Bronchus fibroblast of lung (primary cell): ENCODE measurements at places on chromosomes 7 and 10. TPM values are rescaled to one million over a fixed set of nuclear protein-coding genes. Genes with fewer than 3 reads are reported as not detected.

The ARHGAP22 gene
- total RNA-seq: 28.9 and 32.4 TPM in 2 replicates

The SPDYE3 gene
- total RNA-seq: not detected in 2 replicates

The LEP gene
- not detected in 2 replicates for total RNA-seq

The ANKMY2 gene
- 15.2 and 16.3 TPM in 2 replicates for total RNA-seq

The MLXIPL gene
- 0.67 and 2.4 TPM in 2 replicates for total RNA-seq

The FXYD4 gene
- not detected in 2 replicates for total RNA-seq

The GLRX3 gene
- total RNA-seq: 90.4 and 112 TPM in 2 replicates

The ZKSCAN5 gene
- 7.9 and 8.5 TPM in 2 replicates for total RNA-seq

The DBF4 gene
- 74.0 and 78.8 TPM in 2 replicates for total RNA-seq

The CNPY1 gene
- total RNA-seq: not detected in 2 replicates

The GOLGA7B gene
- under 0.01 TPM in 1 of 2 replicates, not detected in the other for total RNA-seq

The OR6V1 gene
- total RNA-seq: not detected in 2 replicates

The KEL gene
- total RNA-seq: under 0.01 TPM in 1 of 2 replicates, not detected in the other

The HECW1 gene
- 1.8 and 4.2 TPM in 2 replicates for total RNA-seq

The CALHM3 gene
- total RNA-seq: not detected in 2 replicates

The LRRC4 gene
- 0.45 and 1.2 TPM in 2 replicates for total RNA-seq

The GRID2IP gene
- total RNA-seq: 0.15 and 0.17 TPM in 2 replicates

The UTF1 gene
- not detected in 2 replicates for total RNA-seq

The GHRHR gene
- not detected in 2 replicates for total RNA-seq

The SPDYE16 gene
- total RNA-seq: not detected in 2 replicates

The RPEL1 gene
- under 0.01 TPM in 1 of 2 replicates, not detected in the other for total RNA-seq

The LRRC18 gene
- total RNA-seq: 0.15 TPM in 1 of 2 replicates, not detected in the other

The FAM204A gene
- 26.9 and 43.7 TPM in 2 replicates for total RNA-seq

The STEAP1 gene
- 30.0 and 39.5 TPM in 2 replicates for total RNA-seq

The PTPN20 gene
- total RNA-seq: 0.34 and 0.45 TPM in 2 replicates

The LIPN gene
- not detected in 2 replicates for total RNA-seq

The RSPH10B2 gene
- total RNA-seq: not detected in 2 replicates

The CLDN3 gene
- not detected in 2 replicates for total RNA-seq

The MIOS gene
- total RNA-seq: 29.6 and 30.8 TPM in 2 replicates

The CYP3A7 gene
- 0.34 TPM in 1 of 2 replicates, not detected in the other for total RNA-seq

The PLCE1 gene
- total RNA-seq: 3.0 and 3.5 TPM in 2 replicates

The ICA1 gene
- 1.0 TPM in 2 replicates for total RNA-seq

The NRP1 gene
- total RNA-seq: 131 and 147 TPM in 2 replicates

The PTCD1 gene
- total RNA-seq: 4.3 and 4.4 TPM in 2 replicates

The C10orf105 gene
- total RNA-seq: not detected in 2 replicates

The KCNH2 gene
- 0.15 TPM in 1 of 2 replicates, not detected in the other for total RNA-seq

The CTBP2 gene
- total RNA-seq: 52.6 and 67.2 TPM in 2 replicates
